ENCODE measurements at places on chromosomes 6 and 20. TPM values are rescaled to one million over a fixed set of nuclear protein-coding genes. Genes with fewer than 3 reads are reported as not detected.

Gene CFB
- polyA plus RNA-seq: 1.8 TPM

DNA sequence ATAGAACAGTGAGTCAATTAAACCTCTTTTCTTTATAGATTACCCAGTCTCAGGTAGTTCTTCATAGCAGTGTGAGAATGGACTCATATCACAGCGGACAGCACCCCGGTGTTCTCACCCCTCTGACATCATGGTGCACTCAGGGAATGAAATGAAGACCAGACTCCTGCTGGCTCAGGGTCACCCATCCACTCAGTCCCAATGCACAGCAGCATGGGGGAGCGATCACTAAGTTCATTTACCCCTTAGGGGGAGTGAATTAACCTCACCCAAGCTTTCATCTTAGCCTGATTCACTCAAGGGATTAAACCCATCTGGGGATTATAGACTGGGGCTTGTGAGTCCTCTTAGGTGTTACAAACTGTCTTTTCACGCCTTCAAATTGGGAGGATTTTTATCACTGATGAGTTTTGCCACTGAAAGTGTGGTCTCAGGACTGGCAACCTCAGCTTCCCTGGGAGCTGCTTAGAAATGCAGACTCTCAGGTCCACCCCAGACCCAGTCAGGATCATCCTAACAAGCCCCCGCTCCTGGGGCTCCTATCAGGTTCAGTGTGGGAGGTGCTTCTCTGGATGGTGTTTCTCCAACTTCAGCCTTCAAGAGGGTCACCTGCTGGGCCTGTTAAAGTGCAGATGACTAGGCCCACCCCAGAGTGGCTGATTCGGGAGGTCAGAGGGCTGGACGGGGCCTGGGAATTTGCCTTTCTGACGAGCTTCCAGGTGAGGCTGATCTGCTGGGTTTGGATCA lies 44.3 kb upstream of the FRMD1 start:
- no peaks in the 10 kb centered on the region for H3K36me3 ChIP-seq
- DNase-seq: no peak
- no peaks in the 10 kb centered on the region for H3K4me1 ChIP-seq
- no peak overlapping the region for H3K4me3 ChIP-seq
- no peak overlapping the region for H3K27ac ChIP-seq

DNA sequence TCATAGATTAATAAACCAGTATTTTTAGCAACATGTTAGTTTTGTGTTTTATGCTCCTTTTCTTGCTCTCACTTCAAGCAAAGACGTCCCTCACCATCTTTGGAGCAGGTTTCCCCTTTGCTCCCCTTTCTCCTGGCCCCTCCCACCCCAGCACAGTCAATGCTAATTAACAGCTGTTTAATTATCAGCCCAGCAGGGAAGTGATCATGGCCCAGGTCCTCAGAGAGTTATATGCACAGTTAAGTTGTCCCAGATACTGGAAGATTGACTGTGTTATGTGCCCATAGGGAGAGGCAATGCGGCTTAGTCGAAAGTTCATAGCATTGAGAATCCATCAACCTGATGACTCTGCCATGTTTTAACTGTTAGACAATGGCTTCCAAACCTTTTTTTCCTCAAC lies 123.5 kb downstream of the PCSK2 start:
- no peak for DNase-seq
- no peaks in the 10 kb centered on the region for H3K36me3 ChIP-seq
- no peak overlapping the region for H3K27ac ChIP-seq
- no peak overlapping the region for H3K4me3 ChIP-seq

Gene CPXM1
- not detected for polyA plus RNA-seq

Gene GABRR1
- polyA plus RNA-seq: not detected
